ENCODE measurements at places on chromosomes 16 and 17.

DNA sequence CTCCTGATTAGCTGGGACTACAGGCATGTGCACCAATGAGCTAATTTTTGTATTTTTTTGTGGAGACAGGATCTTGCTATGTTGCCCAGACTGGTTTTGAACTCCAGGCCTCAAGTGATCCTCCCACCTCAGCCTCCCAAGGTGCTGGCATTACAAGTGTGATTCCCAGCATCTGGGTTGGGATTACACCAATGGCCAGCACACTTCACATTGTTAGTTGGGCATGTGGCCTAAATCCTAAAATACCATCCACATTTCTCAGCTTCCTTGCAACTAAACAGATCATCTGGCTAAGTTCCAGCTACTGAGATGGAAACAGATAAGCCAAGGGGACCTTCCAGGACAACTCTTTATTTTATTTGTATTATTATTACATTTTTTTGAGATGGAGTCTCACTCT, 9.9 kb downstream of the RABEP2 start:
- no peak for DNase-seq

DNA sequence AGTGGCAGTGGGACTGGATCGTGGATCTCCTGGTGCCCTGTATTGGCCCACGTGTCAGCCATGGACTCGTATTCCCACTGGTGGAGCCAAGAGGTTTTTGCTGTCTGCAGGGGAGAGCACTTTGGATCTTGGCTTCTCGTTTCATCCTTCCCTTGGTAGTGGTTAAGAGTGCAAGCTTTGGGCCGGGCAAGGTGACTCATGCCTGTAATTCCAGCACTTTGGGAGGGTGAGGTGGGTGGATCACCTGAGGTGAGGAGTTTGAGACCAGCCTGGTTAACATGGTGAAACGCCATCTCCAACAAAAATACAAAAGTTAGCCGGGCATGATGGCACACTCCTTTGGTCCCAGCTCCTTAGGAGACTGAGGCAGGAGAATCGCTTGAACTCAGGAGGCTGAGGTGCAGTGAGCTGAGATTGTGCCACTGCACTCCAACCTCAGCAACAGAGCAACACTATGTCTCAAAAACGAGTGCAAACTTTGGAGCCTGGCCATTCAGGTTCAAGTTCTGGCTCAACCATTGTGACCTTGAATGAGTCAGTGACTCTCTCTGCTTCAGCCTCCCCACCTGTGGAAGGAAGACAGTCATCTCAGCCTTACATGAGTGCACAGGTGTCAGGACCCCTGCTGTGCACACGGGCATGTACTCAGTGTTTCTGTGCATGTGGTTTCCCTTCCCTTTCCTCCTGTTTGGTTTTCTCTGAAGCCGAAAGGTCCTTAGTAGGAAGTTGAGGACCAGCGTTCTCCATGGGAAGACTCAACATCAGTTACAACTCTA, 57.4 kb downstream of the PLCG2 start:
- DNase-seq = no peak

- no peak for DNase-seq
These were observed 134.7 kb downstream of the SNX29 start for GRCh38 chr16:12111223-12111622.

DNA sequence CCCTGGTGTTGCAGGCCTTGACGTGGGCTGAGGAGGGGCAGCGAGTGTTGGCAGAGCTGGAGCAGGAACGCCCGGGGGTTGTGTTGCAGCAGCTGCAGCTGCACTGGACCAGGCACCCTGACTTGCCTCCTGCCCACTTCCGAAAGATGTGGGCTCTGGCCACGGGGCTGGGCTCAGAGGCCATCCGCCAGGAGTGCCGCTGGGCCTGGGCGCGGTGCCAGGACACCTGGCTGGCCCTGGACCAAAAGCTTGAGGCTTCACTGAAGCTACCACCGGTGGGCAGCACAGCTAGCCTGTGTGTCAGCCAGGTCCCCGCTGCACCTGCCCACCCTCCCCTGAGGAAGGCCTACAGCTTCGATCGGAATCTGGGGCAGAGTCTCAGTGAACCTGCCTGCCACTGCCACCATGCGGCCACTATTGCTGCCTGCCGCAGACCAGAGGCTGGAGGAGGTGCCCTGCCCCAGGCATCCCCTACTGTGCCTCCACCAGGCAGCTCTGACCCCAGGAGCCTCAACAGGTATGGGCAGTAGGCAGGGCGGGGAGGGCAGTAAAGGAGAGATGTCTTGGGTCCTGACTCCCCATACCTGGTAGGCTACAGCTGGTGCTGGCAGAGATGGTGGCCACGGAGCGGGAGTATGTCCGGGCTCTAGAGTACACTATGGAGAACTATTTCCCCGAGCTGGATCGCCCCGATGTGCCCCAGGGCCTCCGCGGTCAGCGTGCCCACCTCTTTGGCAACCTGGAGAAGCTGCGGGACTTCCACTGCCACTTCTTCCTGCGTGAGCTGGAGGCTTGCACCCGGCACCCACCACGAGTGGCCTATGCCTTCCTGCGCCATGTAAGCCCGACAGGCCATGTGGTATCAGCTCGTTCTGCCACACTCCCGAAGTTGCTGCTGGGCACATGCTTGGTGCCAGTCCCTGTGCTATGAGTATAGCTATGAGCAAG, 5.6 kb downstream of the PLEKHG4 start:
- DNase-seq = no peak

DNA sequence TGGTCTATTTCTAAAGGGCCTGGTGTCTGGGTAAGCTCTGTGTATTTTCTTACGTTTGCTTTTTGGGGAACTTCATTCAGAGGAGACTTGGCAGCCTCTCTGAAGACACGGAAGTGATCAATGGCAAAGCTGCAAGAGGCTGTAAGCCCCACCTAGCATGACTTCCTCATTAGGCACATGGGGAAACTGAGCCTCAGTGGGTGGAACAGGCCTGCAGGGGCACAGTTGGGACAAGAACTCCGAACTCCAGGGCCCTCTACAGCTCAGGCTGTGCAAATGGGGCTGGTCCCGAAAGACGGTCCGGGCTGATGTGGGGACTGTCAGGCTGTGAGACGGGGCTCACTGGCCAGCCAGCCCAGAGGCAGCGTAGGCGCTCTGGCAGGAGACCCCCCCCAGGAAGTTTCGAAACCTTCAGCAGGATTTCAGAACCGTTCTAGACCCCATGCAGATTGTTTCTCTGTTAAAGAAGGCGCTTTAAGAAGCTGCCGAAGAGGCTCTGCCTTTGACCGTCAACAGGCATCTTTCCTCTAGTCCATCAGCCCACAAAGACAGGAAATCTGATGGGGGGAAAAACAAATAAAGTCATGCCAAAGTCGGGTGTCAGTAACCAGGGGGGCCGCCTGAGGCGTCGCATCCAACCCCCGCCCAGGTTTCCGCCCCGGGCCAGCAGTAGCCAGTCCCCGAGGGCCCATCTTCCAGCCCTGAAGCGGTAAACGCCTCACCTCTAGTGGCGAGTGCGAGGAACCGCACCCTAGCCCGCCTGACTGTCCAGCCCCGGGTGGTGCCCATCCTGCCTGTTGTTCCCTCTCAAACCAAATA, 79.8 kb upstream of the TBC1D3K start:
- DNase-seq = peak; percentile 49

GRCh38 chr17:47993964-47994363, 23.1 kb downstream of the CDK5RAP3 start:
- DNase-seq = no peak

GRCh38 chr17:38628441-38628840, 22.7 kb upstream of the SRCIN1 start:
- DNase-seq = no peak

GRCh38 chr17:50618941-50619340, 15.7 kb upstream of the ABCC3 start:
- DNase-seq = no peak

All from stimulated activated CD4-positive, alpha-beta T cell treated with anti-CD3 and anti-CD28 coated beads, Interleukin-1b, Interleukin-23, amount 100 ng/mL, for 4 hours (primary cell).